GM13977 (cell line): ENCODE measurements at places on chromosomes 7 and 10.

- no peak for DNase-seq
Observed at GRCh38 chr10:509361-510102, 179.9 kb downstream of the DIP2C start.

DNA sequence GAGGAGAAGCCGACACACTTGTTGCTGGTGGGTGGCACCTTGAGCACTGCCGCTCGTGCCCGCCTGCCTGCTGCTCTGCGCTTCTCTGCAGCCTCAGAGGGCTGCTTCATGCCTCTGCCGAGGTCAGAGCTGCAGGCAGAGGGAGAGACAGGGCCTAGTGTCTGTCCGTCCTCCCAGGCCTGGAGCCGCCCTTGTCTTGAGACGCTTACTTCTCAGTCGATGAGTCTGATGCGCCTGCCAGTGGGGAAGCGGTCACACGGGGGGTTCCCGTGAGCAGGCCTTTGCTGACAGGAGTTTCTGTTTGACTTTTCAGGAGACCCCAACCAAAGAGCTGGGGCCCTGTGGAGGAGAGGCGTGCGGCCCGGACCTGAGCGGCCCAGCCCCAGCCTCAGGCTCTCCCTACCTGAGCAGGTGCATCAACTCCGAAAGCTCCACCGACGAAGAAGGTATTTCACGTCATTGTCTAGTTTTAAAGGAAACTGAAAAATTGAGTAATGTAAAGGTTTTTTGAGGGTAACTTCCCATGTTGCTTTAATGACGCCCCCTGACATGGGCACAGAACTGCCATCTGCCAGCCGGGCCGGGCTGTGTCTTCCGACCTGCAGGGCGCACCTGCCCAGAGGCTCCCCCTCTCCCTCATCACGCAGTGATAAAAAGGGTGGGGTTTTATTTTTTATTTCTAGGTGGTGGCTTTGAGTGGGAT lies 7.8 kb upstream of the BHLHA15 start:
- peak; percentile 87 for DNase-seq

- no peak for DNase-seq
Observed at GRCh38 chr10:458421-458851, 231.0 kb downstream of the DIP2C start.

GRCh38 chr10:100811261-100811660 lies 65.9 kb downstream of the PAX2 start:
- no peak for DNase-seq

DNA sequence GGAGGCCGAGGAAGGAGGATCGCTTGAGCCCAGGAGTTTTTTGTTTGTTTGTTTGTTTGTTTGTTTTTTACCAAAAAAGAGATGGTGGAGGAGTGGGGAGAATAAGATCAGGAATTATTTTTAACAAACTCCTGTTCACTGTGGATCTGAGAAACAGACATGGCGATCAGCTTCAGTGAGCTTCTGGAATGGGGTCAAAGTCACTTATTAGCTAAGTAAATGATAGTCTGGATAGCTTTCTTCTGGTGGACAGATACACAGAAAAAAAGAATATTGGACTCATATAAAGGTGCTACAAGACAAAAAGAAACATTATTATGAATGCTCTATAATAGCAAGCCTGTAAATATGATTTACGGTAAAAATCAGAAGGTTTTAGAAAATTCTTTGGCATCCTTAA lies 85.1 kb downstream of the POU6F2 start:
- no peak for DNase-seq

DNA sequence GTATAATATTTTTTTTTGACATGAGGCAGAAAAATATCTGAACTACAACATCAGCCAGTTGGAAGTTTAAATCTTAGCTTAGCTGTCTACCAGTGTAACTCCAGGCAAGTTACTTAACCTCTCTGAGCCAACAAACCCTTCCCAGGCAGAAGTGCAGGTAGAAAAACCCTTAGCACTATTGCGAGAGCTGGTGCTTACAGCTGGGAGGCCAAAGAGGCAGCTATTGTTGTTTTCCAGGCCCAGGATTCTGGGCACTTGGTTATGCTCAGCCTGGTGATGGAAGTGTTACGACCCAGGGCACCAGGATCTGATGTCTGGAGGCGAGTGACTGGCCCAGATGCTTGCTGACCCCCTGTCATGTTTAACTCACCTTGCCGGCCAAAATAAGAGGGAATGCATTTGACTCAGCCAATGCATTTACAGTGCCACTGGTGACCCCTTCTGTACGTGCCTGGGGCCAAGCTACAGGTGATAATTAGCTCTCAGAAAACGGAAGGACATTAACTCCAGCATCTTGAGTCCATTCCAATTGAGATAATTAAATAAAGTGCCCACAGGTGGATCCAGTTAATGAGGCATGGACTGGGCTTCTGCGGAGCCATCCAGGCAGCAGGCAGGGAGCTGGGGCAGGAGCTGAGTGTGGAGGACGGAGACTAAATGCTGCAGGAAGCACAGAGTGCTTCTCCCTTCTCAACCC lies 126.5 kb upstream of the HABP2 start:
- no peak for DNase-seq

- DNase-seq, result no peak
Observed at GRCh38 chr10:25125201-25125611, 49.6 kb upstream of the GPR158 start.

- DNase-seq, result peak; percentile 21
Observed at GRCh38 chr7:40604601-40605438, 470.0 kb downstream of the SUGCT start.

DNA sequence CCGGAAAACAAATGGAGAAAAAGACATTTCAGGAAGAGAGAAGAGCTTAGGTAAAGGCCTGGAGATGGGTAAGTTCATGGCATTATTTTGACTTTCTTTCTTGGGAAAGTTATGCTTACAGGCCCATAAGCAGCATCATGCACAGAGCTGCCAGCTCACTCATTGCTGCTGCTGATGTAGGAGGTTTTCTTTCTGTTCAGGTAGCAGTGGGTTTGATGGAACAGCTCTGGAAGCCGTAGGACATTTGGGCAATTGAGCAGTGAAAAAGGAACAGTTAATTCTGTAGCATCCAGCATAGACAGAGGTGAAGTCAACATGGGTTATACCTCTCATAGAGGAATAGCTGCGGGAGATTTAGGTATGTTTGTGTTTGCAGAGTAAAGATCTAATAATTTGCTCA lies 3.3 kb downstream of the CHN2 start:
- DNase-seq, result no peak

GRCh38 chr7:15795393-15795792 lies 108.9 kb upstream of the MEOX2 start:
- no peak for DNase-seq

DNA sequence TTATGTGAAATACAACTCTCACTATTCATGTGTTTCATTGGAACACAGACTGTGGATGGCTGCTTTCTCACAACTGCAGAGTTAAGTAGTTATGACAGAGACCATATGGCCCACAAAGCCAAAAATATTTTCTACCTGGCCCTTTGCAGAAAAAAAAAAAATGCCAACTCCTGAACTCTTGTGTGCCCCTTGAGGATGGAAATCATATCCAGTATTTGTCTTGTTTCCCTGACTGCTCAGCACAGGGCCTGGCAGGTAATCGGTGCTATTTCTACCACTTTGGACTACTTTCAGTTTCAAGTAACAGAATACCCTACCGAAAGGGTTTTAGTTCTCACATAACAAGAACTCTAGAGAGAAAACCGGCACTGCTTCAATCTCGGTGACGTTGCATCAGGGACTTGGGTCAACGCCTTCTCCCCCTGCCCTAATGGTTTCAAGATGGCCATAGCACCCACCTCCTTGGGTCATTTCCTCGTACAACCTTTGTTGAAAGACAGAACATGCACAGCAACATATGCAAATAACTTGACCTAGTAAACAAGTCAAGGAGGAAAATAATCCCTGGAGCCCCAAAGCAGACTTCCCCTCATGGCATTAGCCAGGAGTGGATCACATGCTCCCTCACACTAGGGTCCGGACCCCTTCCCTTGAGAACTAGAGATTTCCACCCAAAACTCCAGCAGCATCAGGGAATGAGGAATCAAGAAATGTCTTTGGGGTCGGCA lies 11.8 kb upstream of the GPNMB start:
- peak; percentile 67 for DNase-seq

- no peak for DNase-seq
Observed at GRCh38 chr10:130729876-130730275, 581.6 kb downstream of the TCERG1L start.

DNA sequence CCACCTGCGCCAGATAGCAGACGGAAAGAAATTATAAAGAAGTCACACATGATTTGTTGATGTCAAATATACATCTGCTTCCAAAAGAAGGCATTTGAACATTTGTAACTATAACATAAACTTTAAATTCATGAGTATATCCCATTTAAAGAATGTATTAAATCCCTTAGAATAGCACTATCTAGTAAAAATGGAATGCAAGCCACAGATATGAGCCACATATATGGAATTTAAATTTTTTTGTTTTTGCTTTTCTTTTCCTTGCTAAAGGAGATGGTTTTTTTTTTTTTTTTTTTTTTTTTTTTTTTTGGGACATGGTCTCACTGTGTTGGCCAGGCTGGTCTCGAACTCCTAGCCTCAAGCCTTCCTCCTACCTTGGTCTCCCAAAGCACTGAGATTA lies 730.8 kb downstream of the PHTF2 start:
- DNase-seq, result no peak

- no peak for DNase-seq
Observed at GRCh38 chr10:122327237-122328206, 47.0 kb upstream of the PLEKHA1 start.

GRCh38 chr10:30963992-30964930 lies 67.4 kb downstream of the ZNF438 start:
- no peak for DNase-seq

DNA sequence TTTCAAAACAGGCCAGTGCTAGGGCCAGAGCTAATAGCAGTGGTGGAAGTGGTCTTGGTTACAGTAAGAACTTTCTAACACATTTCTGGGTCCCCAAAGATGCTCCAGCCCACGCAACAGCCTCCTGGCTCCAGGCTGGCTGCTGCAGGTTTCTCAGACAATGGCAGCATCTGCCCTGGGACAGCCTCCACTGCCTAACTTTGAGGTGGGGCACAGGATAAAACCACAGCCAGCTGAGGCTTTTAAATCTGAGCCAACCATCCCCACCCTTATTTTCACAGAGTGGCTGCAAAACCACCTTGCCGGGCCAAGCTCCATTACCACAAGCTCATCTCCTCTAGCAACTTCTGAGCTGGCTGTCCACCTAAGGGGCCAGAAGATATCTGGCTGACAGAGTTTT lies 84.8 kb downstream of the FAM53B start:
- DNase-seq, result no peak

- DNase-seq, result no peak
Observed at GRCh38 chr7:28516390-28517172, 104.3 kb downstream of the CREB5 start.

DNA sequence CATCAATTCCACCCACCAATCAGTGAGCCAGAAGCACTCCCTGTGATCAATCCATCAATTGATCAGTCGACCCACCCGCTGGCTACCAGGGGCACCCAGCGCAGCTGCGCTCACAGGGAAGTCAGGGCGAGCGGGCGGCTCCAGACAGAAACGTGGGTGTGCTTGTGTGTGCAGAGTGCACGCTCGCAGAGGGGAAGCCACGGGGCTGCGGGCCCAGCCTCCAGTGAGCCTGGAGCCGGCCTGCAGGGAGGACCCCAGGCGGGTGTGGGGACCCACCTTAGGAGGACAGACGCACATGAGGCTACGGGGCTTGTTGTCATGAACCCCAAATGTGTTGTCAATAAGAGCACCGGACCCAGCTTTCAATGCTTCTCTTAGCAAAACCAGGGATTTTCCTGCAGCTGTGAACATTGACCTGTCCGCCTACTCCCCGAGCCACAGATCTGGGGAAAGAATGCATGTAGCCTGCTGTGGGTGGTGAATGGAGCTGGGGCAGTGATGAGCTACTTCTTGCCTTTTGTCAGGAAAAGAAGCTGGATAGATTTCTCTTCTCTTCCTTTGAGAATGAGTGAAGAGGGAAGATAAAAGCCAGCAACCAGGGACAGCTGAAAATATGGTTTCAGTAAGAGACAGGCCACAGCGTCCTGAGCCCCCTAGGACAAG lies 497.8 kb downstream of the DNAJB6 start:
- no peak for DNase-seq

GRCh38 chr7:5423976-5424748 lies 528 bp upstream of the TNRC18 start:
- peak; percentile 75 for DNase-seq

GRCh38 chr10:108358912-108359311 lies 1194.4 kb upstream of the SORCS1 start:
- DNase-seq, result peak; percentile 23

DNA sequence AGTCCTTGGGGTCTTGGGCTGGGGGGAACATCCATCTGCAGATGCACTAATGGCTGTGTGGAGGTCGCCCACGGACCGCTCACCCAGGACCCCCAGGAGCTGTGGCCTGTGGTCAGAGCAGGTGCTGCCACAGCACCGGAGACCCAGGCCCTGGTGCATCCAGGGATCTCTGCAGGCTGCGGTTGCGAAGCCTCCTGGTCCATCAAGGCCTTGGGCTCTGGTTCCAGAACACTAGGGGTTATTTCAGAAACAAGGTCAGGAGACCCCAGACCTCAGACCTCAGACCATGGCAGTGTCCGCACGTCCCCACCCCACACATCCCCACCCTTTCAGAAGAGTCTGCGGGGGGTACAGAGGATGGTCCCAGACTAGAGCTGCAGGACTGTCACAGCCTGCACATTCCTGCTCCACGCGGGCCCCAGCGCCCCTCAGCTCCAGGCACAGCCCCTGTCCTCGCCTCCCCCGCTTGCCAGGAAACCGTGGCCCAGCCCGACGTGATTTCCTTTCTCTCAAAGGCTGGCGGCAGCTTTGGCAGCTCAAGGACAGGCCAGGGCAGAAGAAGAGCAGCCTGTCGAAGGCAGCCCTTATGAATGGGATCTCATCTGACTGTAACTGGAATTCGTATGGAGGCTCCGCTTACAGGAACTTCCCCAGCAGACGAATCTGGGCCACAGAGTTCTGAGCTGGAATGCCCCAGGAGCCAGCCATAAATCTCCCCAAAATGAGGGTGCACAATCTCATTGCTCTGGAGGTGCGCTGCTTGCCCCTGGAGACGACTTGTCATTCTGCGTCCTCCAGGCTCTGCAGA lies 136.2 kb upstream of the RET start:
- DNase-seq, result no peak

DNA sequence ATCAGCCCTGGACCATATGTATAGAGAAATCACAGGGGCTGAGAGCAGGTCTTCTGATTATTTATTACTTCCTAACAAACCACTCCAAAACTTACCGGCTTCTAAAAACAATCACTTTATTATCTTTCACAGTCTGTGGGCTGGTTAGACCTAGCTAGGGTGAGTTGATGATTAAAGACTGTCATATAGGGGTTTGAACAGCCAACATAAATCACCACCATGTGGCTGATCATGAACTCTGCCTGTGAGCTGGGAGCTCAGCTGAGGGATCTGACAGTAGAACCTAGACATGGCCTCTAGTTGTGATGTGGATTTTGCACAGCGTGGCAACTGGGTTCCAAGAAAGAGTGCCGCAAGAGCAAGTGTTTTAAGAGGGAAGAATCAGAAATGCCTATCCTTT lies 305.4 kb downstream of the CSTF2T start:
- DNase-seq, result no peak

- DNase-seq, result no peak
Observed at GRCh38 chr10:63462442-63462841, 3.3 kb downstream of the JMJD1C start.

DNA sequence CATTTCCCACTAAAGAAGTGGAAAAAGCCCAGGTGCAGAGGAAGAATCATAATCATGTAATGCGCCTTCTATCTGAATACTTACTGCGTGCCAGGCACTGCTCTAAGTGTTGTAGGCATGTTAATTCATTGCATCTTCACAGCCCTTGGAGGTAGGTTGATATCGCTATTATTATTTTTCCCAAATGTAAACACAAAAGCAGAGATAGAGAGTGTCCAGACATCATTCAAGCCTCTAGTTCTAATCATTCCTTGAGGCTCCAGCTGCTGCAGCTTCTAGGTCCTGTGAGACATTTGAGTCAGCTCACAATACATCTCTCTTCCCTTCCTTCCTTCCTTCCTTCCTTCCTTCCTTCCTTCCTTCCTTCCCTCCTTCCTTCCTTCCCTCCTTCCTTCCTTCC lies 25.0 kb downstream of the GALNTL5 start:
- DNase-seq, result no peak
